ENCODE measurements at places on chromosomes 5 and 9.
A peak's percentile ranks its signal among the peaks of the same experiment; 100 is the strongest.

DNA sequence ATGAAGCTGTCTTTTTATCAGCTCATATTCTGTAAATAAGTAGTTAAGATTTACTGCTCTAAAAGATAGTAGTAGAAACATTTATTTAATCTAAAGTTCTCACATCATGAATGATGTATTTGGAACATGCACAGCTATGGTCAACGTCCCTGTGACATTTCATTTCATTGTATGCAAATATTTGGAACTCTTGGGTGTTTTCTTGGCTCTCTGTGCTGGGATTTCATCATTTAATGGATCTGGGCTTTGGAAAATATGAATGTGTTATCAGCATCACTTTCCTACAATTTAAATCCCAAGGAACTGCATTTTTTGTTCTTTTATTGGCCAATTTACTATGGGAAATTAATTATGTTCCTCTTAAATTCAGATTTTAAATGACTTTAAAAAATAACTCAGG, 462.9 kb downstream of the SEMA5A start:
- no peak for DNase-seq

DNA sequence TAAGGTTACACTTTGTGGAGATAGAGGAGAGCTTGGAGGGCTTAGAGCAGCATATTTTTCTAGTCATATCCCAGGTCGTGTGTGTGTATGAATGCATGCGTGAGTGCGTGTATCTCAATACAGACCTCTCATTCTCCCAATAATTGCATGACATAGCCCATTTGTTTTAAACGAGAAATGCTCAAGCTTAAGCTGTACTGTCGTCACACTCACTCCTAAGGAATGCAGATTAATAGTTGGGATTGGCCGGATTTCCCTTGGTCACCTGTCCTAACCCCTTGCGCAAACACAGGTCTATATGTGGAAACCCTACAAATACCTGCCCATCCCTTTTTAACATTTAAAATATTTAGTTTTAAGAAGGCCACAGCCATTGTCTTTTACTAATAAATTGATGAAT, 165.8 kb downstream of the SEMA5A start:
- DNase-seq, result no peak

- DNase-seq, result no peak
These were observed 149.5 kb downstream of the BAAT start for GRCh38 chr9:101235105-101235866.

GRCh38 chr9:91942201-91942600, 7.8 kb downstream of the ROR2 start:
- no peak for DNase-seq

GRCh38 chr9:93379051-93379450, 72.4 kb upstream of the FAM120A start:
- DNase-seq, result no peak

GRCh38 chr5:138870611-138871010, 4.5 kb downstream of the LRRTM2 start:
- no peak for DNase-seq

DNA sequence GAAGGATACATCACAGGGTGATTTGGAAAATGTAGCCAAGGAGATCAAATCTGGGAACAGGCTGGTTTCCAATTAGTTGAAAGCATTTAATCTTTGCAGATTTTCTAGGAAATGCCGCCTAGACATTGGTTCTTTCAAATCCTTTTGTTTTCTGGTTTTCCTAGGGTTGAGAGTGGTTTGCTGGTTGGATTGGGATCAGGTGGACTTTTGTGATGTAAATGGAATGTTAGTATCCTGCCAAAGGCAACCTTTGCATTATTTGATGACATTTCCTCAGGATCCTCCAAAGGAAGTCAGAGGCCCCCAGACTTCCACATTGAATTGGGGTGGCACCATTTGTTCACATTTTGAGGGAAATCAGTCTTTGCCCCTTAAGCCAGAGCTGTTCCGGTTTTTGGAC, 245.5 kb upstream of the RPS23 start:
- DNase-seq, result no peak

DNA sequence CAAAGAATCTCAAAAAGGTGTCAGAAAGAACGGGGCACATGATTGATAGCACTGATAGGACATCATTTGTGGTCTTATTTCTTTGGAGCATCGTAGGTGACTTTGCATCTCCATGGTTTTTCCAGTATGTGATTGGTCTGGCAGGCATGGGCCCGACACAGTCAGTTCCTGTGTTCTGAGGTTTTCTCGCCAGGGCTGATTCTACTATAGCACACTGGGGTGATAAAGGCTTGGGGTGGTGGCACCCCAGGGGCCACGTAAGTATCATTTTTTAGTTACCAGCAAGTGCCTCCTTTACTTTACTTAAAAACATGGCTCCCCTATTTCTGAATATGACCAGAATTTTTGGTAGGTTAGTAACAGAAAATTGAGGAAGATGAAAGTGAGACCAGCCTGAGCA, 202.7 kb downstream of the RFK start:
- DNase-seq, result no peak

- DNase-seq, result no peak
These were observed 1105.8 kb downstream of the CDH18 start for GRCh38 chr5:18882154-18882553.

GRCh38 chr9:126474206-126474765, 139.4 kb upstream of the LMX1B start:
- DNase-seq, result no peak

- DNase-seq, result no peak
These were observed 126.9 kb upstream of the ANKH start for GRCh38 chr5:14998491-14998890.

GRCh38 chr9:130307667-130307943, 42.0 kb downstream of the HMCN2 start:
- no peak for DNase-seq

DNA sequence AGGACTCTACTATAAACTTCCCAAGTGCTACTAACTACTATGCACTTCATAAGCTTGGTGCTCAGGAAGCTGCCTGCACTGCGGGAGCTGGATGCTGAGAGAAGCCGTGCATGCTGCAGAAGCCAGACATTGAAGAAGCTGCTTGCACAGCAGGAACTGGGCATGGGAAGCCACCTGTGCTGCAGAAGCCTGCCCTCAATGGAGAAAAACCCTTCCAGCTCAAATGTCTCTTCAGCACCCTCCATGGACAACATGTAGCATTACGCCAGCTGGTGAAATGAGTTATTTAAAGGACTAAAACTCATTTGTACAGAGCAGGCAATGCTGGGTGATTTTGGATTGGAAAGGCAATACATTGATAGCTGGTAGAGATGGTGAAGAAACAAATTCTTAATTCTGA, 247.2 kb downstream of the KIF4B start:
- DNase-seq, result no peak

DNA sequence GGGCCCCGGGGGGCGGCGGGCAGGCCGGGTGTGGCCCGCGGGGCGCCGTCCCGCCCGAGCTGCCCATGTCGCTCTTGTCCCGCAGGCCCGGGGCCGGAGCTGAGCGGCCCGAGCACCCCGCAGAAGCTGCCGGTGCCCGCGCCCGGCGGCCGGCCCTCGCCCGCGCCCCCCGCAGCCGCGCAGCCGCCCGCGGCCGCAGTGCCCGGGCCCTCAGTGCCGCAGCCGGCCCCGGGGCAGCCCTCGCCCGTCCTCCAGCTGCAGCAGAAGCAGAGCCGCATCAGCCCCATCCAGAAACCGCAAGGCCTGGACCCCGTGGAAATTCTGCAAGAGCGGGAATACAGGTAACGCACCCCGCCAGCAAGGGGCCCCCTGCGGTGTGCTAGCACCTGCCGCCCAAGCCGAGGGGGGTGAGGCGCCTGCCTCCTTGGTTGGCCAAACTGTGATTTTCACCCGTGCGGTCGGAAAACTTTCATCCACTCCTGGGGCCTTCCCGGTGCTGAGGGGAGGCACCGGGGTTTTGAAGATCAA, 32.1 kb downstream of the SMARCA2 start:
- no peak for DNase-seq

DNA sequence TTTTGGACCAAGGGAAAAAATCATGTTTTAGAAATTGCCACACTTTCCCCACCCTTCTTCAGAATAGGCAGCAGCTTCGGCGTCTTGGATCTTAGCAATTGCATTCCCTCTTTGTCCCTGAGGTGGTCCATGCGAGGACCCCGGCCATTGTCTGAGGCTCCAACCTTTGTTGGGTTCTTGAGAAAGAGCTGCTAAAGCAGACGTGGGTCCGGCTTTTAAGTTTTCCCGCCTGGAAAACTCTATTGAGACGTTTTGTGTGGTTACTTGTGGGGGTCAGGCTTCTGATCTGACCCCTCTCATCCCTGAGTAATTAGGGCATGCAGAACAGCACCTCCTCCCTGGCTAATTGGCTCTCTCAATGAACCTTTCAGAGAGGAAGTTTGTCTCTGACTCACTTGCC, 509.6 kb upstream of the TNC start:
- DNase-seq, result no peak

DNA sequence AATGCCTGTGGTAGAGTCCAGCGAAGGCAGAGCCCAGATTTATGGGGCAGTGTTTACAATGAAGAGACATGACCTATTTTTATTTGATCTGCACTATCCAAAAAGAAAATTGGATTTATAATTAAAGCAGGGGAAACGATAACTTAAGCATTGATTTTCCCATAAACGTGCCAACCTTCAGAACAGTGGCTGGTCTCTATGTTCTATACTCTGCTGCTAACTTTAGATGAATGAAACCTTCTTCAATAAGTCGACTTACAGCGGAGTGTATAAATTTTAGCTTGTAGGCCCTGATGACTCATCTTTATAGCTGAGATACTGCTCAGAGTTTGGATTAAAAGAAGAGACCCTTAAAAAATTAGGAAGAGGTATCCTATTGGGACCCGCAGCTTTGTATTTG, 452.6 kb downstream of the TLR4 start:
- DNase-seq, result no peak

DNA sequence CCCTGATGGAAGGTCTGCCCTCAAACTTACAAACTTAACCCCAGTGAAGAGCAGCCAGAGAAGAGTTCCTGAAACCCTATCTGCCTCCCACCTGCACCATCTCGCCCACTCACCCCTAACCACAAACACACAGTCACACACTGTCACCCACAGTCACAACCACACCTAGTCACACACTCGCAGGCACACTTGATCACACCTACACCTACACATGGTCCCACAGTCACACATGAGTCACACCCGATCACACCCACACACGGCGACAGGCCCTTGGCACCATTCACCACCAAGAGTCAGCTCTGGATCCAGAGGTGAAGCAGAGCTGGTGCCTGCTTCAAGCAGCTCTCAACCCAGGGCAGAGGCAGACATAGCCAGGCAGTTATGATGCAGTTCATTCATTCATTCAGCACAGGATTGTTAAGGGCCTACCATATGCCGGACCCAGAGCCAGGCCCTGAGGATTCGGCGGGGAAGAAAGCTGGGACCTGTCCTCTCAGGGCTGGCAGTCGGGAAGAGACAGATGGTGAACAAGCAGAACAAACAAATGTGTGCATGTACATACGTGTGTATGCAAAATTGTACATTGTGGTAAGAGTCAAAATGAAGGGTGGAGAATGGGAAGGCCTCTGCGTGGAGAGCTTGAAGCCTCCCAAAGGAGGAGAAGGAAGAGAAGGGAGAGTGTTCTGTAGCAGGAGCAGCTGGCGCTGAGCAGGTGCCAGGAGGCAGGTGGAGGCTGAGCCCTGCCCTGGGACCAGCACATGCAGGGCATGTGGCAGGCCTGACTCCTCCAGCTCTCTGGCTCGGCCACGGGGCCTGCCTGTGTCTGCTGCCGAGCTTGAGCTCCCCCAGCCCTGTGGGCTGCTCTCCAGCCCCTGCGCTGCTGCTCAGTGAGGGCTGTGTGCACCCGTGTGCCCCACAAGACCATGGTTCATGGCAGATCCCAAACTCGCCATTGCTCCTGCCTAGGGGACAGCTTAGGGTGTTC, 6.4 kb downstream of the TSPAN17 start:
- DNase-seq, result peak; percentile 10

DNA sequence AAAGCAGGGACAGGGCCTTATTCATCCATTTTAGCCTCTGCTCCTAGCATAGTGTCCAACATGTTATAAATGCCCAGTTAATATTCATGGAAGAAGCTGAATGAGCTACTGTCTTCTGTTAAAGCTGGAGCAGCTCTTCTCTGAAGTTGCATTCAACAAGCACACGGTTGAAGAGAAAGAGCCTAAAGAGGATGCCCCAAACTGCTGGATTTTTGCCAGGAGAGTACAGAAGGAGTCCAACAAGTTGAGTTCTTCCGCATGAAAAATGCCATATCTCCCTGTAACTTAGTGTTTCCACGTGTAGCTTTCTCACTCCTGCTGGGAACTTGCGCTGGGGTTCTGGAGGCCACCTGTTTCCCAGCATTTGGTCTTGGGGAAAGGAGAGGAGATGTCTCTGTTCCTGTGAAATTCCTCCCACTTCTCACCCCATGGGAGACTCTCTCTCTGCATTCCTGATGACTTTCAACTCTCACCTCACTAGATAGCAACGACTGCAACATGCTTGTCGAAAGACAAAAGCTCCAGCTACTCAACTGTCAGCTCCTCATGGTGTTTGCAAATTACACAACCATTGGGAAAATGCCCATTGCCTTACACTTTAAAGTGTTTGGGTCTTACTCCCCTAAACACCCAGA, 122.8 kb downstream of the KIF4B start:
- no peak for DNase-seq

- DNase-seq, result no peak
These were observed 1.8 kb upstream of the CFAP95 start for GRCh38 chr9:69818750-69819345.

DNA sequence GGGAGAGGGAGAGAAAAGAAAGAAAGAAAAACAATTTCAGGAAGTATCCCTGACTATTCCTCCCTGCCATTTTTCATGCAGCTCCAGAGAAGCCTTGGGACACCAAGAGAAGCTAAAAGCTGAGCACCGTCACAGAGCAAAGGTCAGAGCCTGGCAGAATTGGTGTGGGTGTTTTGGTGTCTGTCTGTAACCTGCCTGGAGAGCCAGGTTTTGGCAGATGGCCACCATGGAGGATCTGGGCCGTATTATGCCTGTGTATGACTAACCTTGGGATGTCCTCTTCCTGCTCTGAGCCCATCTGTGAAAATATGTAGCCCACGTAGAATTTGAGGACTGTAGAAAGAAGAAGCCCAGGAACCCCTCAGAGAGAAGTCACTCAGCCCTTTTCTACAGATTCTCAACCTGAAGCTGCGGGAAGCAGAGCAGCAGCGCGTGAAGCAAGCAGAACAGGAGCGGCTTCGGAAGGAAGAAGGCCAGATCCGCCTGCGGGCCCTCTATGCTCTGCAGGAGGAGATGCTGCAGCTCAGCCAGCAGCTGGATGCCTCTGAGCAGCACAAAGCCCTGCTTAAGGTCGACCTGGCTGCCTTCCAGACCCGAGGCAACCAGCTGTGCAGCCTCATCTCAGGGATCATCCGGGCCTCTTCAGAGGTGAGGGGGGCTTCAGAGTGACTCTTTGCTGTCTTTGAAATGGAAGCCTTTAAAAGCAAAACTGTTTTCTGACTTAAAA, 18.8 kb downstream of the GLE1 start:
- no peak for DNase-seq

DNA sequence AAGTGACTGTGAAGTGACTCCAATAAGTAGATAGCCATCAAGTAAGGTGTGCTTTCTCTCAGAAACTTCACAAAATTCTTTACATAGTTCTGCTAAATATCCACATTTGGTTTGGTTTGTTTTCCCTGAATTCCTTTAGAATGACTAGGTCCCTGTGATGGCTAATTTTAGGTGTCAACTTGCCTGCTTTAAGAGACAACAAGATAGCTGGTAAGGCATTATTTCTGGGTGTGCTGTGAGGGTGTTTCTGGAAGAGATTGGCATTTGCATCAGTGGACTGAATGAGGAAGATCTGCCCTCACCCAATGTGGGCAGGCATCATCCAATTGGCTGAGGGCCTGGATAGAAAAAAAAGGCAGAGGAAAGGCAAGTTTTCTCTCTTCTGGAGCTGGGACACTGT, 8.3 kb upstream of the PTBP3 start:
- DNase-seq, result no peak

- no peak for DNase-seq
These were observed 118.1 kb upstream of the LMX1B start for GRCh38 chr9:126495411-126496180.

GRCh38 chr5:180435594-180435993, 58.6 kb upstream of the CNOT6 start:
- DNase-seq, result no peak

Measured in stimulated activated CD4-positive, alpha-beta T cell treated with anti-CD3 and anti-CD28 coated beads, Interleukin-1b, Interleukin-23, amount 100 ng/mL, for 1 hour (primary cell).